Osteoblast (primary cell): ENCODE measurements at places on chromosomes 11 and 22.
A peak's percentile ranks its signal among the peaks of the same experiment; 100 is the strongest.

DNA sequence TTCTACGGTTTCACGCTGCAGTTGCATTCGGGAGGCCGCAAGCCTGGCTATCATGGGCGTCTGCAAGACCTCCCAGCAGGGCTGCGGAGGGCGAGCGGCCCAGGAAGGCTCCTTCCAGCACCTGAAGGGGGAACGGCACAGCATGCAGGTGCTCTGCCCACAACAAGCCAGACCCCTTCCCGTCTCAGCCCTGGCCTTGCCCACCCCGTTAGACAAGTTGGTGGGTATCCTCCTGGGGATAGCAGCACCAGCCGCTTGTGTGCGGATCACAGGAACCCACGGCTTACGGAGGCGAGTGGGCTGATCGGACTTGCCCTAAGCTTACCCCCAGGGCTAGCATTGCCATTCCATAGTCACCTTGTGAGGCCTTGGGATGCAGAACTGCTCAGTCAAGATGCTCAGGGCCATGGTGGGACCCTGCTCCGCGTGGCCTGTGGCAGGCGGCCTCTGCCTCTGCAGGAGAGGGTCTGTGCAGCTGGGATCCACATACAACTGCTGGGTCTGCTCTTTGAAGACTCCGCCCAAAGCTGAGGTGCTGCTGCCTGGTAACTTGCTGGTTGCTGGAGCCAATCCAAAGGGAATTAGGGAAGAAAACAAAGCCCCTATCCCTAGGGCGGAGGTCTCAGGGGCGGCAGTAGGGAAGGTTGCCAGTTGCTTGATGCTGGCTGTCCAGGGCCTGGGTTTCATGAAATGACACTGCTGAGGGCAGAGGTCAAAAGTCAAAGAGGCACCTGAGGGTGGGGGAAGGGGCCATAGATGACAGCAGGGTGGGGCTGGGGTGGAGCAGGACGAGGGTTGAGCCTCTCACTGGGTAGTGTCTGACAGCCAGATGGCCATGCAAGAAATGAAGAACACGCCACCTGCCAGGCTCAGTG, 1.4 kb upstream of the OSBPL5 start:
- peak; percentile 62 for DNase-seq

DNA sequence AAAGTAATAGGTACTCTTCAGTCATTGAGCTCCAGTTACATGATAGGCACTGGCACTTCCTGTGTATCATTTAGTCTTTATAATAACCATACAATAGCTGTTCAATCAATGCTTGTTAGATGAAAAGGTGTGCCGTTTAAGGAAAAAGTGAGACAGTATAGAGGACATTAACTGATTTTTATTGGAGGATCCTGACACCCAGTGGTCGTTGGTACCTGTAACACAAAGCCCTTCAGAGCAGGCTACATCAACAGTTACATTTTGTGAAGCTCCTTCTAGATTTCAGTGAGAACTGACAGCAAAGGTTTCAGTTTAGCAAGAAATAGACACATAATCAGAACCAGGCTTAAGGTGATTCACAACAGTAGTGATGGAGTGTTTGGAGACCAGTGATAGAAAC, 44.2 kb downstream of the CCDC81 start:
- no peak for DNase-seq

GRCh38 chr11:14643697-14644225, at the start of gene PDE3B:
PDE3B (plus strand) TSS chr11:14643804; CDS start chr11:14644076, 272 bp downstream.
- DNase-seq: peak; percentile 89

- DNase-seq: no peak
Measured at GRCh38 chr22:40399621-40400020, 29.2 kb downstream of the SGSM3 start.

DNA sequence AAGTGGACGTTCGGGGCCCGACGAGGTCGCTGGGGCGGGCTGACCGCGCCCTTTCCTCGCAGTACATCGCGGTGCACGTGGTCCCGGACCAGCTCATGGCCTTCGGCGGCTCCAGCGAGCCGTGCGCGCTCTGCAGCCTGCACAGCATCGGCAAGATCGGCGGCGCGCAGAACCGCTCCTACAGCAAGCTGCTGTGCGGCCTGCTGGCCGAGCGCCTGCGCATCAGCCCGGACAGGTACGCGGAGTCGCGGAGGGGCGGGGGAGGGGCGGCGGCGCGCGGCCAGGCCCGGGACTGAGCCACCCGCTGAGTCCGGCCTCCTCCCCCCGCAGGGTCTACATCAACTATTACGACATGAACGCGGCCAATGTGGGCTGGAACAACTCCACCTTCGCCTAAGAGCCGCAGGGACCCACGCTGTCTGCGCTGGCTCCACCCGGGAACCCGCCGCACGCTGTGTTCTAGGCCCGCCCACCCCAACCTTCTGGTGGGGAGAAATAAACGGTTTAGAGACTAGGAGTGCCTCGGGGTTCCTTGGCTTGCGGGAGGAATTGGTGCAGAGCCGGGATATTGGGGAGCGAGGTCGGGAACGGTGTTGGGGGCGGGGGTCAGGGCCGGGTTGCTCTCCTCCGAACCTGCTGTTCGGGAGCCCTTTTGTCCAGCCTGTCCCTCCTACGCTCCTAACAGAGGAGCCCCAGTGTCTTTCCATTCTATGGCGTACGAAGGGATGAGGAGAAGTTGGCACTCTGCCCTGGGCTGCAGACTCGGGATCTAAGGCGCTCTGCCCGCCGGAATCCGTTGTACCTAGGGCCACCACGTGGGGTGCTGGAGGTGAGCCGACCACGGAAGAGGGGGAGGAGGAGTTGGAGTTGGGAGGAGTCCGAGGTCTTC, 771 bp downstream of the MIF start:
- DNase-seq: peak; percentile 96
